HepG2 (cell line): ENCODE measurements at places on chromosomes 2 and 18.

DNA sequence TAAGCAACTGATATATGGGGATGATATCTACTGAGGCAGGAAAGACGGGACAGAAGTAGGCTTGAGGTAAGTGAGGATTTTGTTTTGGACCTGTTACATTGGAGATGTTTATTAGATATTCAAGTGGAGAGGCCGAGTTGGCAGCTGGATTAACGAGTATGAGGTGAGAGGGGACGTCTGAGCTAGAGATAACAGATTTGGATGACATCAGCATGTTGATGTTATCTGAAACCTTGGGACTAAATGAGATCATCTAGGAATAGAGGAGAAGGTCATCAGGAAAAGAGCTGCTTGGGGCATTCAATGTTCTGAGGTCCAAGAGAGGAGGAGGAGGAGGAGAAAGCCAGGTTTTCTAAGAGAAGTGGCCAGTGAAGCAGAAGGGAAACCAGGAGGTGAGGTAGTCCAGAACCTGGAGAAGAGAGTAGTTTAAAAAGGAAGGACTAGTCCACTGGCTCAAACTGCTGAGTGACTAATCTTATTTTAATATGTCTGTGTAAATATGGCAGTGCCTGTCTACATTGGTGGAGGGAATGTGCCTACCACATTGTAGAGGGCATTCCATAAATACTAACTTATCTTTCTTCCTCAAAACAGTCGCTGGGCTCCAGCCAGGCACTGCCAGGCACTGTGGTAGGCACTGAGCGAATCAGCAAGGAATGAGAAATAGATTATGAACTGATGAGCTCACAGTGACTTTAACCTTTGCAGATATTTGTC lies 488.3 kb downstream of the DLGAP1 start:
- no peak for DNase-seq

GRCh38 chr2:105868060-105868459 lies 123.3 kb downstream of the NCK2 start:
- no peak for DNase-seq

- peak; percentile 35 for DNase-seq
Observed at GRCh38 chr2:238061315-238062202, 758 bp downstream of the SCLY start.

DNA sequence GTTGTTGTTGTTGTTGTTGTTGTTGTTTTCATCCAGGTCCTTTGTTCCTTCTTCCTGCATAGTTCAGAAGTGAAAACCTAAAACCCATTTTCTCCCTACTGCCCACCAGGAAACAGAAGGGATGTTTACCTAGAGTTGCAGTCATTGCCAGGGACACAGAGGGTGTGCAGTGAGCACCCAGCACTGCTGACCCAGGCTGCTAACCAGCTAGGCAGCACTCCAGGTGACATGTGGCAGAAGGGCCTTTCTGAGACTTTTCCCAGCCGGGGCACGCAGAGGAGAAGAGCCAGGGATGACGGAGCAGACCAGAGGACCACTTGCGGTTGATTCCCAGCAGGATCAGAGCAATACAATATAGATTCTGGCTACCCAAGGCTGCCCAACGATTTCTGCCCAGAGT lies 286.3 kb downstream of the BCL11A start:
- no peak for DNase-seq

- DNase-seq: no peak
Observed at GRCh38 chr2:220961143-220961860, 610.8 kb downstream of the EPHA4 start.
